ENCODE measurements at places on chromosomes 12 and 14. TPM values are rescaled to one million over a fixed set of nuclear protein-coding genes. Genes with fewer than 3 reads are reported as not detected.

Gene BEGAIN
- 7.0 TPM for total RNA-seq

Gene KRT77
- total RNA-seq, result not detected

Gene ARMH4
- not detected for total RNA-seq

Gene TRHDE
- total RNA-seq, result not detected

Gene VPS33A
- total RNA-seq, result 22.2 TPM

Gene GLS2
- total RNA-seq, result 3.9 TPM

Gene SYCP3
- not detected for total RNA-seq

Gene LPAR5
- 2.5 TPM for total RNA-seq

Gene KRT79
- total RNA-seq, result not detected

Gene TGM1
- total RNA-seq, result 16.9 TPM

Gene EML1
- total RNA-seq, result 9.5 TPM

Gene VRTN
- not detected for total RNA-seq

Gene SLC25A21
- 1.1 TPM for total RNA-seq

All from MCF 10A (cell line).